NCI-H1694 treated with DMSO at 0.1 percent for 48 hours (cell line): ENCODE measurements at places on chromosomes 5 and 9.

DNA sequence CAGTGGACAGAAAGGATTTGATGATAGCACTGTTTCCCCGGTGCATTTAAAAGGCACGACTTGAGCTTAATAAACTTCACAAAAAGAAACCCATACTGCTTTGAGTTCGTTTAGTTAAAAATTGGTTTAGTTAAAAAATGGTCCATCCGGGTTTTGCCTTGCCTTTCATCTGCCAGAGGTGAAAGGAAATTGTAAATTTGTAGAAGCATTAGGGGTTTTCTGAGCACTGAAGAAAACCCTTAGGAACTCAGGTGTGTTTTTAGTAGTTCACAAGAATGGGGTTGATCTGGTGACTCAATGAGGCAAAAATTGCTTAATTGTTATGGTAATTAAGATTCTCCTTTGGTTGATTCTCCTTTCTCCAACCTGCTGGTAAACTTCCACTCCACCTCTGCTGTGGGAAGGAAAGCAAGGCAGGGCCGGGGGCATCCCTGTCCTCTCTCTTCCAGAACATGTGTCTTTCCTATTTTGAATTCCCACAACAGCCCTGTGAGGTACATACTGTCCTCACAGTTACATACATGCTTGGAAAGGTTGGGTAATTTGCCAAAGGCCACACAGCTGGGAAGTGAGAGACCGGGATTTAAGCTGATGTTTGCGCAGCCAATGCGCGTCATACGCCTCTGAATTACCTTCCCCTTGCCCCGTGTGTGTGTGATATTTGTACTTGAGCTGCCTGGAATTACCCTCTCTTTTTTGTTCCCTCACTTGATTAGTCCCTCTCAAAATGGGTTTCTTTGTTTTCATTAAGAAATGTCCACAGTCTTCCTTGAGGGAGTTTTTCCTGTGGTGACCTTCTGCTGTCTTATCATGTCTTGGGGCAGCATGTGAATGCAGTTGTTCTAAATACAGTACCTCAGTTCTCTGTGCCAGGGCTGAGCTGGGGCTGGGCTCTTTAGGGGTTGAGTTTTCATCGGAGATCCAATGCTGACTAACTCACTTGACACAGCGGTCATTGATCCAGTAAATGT lies 94.4 kb downstream of the ARHGAP26 start:
- no peak for DNase-seq

DNA sequence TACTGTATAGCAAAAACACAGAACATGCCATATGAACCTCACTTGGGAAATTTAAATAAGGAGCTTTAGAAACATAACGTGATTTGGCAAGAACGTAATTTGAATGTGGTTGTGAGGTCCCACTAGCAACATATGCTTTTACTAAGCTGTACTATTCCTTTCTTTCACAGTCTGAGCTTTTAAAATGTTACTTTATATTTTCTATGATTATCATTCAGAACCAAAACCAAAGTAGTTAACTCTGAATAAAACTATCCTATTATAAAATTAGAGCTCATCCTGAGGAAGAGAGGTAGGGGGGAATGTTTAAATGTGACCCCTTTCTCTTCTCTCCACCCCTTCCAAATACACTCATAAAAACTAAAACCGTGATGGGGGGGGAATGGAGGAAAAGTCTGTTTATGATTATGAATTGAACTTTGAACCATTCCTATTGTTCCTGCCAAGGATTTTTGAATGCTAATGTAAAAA lies 435.7 kb downstream of the NFIB start:
- DNase-seq: no peak

- no peak for DNase-seq
Measured at GRCh38 chr5:68329554-68330255, 114.1 kb downstream of the PIK3R1 start.

DNA sequence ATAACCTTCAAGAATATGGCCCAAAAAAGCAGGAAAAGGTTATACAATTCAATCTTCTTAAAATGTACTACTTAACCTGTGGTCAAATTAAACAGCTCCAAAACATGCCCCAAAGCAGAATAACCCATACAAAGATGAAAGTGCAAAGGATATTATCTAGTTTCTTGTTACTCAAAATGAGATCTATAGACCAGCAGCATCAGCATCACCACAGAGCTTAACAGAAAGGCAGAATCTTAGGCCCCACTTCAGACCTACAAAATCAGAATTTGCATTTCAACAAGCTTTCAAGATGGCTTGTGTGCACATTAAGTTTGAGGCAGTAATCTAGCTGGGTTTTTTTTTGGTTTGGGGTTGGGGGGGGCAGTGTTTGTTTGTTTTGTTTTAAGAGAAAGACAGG lies 54.0 kb downstream of the SCAI start:
- no peak for DNase-seq

DNA sequence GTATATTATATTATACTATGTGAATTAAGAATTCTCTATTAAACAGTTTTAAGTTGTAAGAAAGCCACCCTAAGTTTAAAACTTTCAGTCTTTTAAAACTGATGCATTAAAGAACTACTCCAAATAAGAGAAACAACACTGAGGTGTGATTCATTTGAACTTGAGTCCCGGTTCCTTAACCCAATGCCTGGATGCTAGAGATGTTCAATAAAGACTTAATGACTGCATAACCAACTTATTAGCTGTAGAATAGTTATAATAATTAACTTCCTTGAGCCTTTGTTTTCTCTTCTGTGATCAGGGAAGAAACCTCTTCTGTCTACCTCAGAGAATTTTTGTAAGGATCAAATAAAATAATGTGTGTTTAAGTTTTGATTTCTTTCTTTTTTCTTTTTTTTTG lies 45.3 kb upstream of the DENND4C start:
- DNase-seq: no peak

DNA sequence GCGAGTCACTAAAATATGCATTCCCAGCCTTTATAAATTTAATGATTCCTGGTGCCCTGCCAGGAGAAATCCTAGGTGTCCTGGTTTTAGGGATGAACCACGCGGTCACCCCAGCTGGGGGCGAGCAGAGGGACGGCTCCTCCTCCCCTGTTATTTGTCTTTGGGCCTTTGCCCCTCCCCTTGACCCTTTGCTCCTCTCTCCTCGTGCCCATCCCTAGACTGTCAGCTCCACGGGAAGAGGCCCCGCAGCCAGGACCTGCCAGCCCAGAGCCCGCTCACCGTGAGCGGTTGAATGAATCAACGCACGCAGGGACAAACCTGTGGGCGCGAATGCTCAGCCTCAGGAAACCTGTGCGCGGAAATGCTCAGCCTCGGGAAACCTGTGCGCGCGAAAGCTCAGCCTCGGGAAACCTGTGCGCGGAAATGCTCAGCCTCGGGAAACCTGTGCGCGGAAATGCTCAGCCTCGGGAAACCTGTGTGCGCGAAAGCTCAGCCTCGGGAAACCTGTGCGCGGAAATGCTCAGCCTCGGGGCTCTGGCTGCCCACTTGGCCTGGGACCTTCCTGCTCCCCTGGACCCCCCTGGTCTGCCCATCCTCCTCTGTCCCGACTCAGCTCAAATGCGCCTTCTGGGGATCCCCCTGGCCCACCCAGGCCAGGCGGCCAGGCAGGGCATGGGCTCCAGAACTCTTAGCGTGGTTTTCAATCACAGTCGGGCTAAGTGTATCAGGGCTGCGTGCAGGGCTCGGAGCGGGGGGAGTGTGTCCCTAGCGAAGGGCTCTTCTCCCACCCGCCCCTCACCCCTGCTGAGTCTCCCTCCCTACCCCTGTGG lies 140.5 kb upstream of the COL5A1 start:
- no peak for DNase-seq

GRCh38 chr9:33506626-33507370 lies 17.3 kb upstream of the ANKRD18B start:
- DNase-seq: no peak

GRCh38 chr5:50435168-50435567 lies 5.9 kb downstream of the EMB start:
- no peak for DNase-seq

DNA sequence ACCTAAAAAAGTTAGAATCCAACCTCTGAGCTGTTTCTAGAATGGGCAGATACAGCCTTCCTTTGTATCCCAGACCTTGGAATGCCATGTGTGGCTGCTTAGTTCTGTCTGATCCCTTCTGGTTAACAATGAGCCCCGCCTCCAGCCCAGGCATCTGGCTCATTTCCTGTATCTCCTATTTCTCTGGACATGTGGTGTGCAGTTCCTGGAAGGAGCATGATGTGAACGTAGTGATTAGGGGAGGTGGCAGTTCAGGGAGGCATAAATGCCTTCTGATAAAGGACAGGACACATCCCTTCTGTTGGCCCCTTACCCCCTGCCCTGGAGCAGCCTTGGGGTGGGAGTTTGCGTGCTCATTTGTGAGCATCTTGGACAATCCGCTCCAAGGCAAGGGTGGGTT lies 243.0 kb downstream of the ZSWIM6 start:
- no peak for DNase-seq

- no peak for DNase-seq
Measured at GRCh38 chr5:136984772-136985446, 514.2 kb downstream of the SPOCK1 start.

- DNase-seq: no peak
Measured at GRCh38 chr5:82820961-82821845, 256.0 kb downstream of the TMEM167A start.

DNA sequence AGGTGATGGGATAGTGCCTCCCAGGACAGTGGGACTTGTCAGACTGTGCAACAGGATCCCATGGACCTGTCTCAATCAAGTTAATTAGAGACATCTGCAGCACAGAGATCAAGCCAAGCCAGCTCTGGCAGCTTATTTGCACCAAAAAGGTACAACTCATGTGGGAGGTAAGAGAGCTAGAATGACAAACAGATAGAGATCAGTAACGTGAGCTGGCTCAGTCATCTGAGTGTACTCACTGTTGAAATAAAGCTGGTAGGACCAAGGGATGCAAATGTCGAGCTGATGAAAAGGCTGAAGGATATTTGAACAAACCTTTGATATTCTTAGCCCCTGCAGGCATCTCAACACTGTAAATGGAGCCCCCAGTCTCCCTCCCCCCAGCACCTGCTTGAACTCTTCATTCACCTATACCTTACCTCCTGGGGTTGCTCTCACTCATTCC lies 198.1 kb downstream of the EFNA5 start:
- no peak for DNase-seq

DNA sequence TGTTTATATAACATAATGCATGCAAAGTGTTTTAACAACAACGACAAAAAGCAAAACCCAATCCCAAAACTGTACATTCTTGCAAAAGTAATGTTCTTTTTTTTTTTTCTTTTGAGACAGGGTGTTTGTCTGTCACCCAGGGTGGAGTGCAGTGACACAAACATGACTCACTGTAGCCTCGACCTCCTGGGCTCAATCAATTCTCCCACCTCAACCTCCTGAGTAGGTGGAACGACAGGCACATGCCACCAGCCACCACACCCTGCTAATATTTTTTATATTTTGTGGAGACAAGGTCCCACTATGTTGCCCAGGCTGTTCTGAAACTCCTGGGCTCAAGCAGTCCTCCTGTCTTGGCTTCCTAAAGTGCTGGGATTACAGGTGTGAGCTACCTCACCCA lies 13.6 kb upstream of the HAVCR1 start:
- DNase-seq: no peak

DNA sequence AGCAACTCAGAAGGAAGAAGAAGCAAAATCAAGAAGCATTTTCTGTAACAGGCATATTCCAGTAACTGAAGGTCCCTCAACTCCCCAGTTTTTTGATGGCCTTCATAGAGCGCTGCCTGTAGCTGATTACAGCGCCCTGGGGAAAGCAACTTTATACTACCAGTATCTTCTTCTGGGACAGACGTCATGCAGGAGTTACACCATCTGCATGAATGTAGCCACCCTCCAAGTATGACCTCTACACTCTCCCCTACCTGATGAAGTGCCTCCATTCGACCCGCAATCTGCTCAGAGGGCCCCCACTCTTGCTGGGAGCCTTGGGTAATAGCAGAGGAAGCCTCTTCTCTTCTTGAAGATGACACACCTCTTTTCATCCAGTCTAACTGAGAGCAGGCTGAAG lies 21.0 kb upstream of the SH3TC2 start:
- DNase-seq: no peak

GRCh38 chr9:120521101-120521500 lies 58.9 kb downstream of the CDK5RAP2 start:
- no peak for DNase-seq

DNA sequence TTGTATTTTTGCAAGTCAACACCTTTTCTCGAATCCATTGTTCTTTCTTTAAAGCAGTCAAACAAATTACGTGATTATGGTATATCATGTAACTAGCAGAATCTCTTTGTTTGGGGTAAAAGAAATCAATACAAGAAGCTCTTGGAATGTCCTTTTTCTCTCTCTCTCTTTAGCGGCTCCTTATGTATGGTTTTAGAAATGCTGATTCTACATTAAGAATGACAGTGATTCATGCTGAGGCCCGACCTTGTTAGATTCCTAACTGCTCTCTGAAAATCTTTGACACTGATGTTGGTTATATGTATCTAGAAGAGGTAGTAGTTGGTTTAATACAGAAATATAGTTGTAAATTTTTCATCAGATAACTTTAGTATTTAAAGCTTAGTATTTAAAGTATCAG lies 76.4 kb downstream of the SNX24 start:
- no peak for DNase-seq

GRCh38 chr5:41277476-41278245 lies 64.3 kb upstream of the C6 start:
- DNase-seq: no peak

GRCh38 chr5:57303985-57304384 lies 130.1 kb downstream of the GPBP1 start:
- no peak for DNase-seq

GRCh38 chr9:28031521-28032267 lies 458.4 kb upstream of the C9orf72 start:
- peak; percentile 86 for DNase-seq

DNA sequence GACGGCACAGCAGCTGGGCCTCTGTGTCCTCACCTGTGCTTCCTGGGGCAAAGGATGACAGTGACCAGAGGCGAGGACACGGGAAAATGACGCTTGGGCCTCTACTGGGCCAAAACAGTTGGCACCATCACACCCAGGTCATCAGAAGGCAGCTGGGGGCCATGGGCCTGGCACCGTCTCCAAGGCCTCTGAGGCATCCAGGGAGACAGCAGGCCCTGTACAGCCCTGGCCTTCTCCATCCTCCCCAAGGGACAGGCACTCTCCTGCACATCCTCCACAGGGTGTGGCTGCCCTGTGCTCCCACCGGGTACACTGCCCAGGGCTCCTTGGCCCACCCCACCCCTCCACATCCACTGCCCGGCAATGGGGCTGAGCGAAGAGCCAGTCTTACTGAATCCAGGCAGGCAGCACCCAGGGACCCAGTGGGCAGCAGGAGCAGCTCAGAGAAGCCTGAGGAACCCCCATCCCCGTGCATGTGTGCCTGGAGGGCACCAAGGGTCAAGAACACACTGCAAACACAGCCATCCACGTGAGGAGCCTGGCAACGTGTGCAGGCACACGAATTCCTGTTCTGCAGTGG lies 4.0 kb downstream of the LPCAT1 start:
- no peak for DNase-seq

GRCh38 chr5:54471398-54471797 lies 15.9 kb downstream of the HSPB3 start:
- DNase-seq: no peak

DNA sequence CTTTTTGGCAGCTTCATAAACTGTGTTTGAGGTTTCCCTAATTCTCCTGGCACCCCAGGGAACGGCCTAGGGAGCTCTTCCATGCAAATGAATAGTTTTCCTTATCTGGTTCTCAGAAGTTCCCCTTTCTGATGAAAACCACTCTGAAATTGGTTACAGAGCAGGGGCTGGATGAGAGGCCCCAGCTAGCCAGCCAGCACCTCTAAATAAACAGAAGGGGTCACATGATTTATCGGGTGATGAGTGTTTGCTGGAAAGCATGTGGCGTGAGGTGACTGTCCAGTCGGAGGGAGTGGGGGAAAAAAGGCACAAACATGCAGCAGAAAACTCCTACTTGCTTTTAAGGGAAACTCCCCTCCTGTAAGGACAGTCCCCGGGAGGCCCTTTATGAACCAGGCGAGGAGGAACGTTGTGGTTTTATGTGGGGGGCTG lies 261.2 kb upstream of the ANKRD55 start:
- DNase-seq: no peak
